ENCODE measurements at places on chromosomes 2 and 18.

DNA sequence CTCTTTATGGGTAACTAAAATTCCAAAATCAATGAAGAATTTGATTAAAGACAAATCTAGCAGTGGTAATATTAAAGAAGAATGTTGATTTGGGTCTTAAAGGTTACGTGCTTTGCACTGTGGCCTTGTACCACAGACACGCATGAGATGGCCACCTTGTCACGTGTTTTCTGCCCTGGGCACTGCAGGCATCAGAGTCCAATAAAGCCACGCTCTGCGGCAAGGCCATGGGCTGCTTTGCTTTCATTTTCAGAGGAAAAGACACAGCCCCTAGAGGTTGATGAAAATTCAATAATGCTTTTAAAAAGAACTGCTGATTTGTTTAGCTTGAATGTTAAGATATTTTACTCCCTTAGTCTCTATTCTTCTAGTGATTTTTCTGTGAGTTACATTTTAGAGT lies 30.4 kb downstream of the AOX1 start:
- no peak for DNase-seq

GRCh38 chr2:97656905-97657587 lies 6.8 kb downstream of the ACTR1B start:
- DNase-seq = no peak

GRCh38 chr2:235439959-235440662 lies 53.7 kb upstream of the AGAP1 start:
- no peak for DNase-seq

DNA sequence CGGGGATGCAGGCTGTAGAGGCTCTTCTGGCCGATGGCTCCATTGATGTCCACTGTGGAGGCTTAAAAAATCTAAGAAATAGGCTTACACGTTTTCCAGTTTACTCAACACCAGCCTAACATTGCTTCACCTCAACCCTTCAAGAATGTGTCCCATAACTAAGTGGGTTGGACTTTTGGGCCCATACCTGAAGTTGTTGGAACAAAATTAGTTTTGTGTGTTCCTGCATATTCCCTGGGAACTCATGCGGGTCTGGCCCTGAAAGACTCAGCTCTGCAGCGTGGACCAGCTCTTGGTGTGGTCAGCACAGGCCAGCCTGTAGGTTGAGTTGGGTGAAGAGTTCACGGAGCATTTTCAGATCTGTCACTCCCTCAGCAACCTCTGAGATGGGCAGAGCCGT lies 38.5 kb downstream of the SH3BP4 start:
- DNase-seq = no peak

DNA sequence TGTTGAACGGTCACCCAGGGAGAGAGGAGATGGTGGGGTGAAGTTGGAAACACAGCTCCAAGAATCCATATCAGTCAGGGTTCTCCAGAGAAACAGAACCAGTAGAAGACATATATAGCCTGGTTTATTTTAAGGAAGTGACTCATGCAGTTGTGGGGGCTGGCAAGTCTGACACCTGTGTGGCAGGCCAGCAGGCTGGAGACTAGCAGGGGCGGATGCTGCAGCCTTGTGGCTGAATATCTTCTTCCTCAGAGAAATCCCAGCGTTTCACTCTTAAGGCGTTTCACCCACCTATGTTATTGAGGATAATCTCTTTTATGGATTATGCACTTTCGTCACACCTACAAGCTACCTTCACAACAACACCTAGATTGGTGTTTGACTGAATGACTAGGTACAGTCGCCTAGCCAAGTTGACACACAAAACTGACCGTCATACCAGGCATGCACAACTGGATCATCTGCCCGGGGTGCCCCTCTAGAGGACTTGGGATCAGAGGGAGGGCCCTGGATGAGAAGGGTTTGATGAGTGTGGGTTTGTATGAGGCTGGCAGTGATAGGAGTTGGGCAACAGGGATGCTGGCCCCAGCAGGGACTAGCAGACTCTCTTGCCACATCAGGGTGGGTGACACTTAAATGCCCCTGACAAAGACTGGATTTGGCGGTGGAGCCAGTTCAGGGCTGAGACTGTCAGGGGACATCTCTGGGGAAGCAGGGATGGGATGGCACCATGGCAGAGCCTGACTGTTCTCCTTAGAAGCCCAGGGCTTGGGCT lies 23.4 kb downstream of the MROH2A start:
- peak; percentile 3 for DNase-seq

DNA sequence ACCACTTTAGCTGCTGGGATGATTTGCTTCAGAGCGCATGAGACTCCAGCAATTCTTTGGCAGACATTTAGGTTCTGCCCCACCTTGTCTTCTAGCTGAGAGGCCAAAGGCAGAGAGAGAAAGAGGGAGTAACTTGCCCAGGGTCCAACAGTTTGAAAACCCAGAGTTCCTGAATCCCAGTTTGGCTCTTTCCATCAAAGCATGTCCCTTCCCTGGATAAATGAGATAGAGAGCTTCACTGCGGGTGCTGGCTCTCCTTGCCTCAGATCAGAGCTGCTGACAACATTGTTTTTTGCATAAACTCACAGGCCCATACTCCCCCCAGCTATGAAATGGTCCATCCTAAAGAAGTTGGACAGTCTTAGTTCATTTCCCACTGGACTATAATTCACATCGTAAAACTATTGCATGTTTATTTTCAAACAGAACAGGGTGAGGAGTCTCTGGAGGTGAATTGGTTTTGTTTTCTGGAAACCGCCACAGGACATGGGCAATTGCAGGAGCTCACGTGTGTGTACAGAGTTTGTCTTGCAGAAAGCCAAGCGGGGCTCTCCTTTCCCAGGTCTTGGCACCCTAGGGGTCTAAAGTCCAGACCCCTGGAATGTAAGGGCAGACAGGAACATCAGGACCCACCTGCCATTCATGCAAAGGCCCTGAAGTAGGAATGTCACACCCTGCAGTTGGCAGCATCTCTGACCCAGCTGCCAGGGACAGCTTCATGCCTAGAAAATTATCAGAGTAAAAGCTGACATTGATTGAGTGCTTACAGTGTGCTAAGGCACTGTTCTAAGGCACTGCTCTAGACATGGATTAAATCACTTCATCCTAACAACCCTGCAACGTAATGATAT lies 25.0 kb upstream of the SLC14A2 start:
- no peak for DNase-seq

GRCh38 chr2:73112913-73113854 lies at the start of gene RAB11FIP5:
RAB11FIP5 (minus strand) TSS chr2:73112948; CDS start chr2:73112777, 171 bp downstream.
- peak; percentile 91 for DNase-seq

DNA sequence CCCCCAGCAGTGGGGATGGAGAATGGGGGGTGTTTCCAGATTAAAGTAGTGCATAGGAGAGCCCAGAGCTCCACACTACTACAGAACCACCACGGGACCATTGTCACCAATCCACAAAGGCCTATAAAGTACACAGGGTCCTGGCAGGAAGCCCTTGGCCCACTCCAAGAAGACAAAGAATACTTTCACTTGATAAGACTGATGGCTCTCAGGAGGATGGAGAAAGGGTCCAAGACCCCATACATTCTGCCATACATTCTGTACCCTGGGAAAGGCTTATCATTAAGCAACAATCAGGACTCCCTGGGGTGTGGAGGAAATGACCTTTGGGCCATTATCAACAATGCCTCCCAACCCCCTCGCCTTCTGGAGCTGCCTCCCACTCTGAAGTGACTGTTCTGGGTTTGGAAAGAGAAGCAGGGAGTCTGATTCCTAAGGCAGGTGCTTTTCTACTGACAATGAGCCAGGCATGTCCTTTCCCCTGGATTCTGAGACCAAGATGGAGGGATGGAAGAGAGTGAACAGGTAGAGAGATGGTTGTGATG lies 85.4 kb downstream of the XDH start:
- DNase-seq = no peak

DNA sequence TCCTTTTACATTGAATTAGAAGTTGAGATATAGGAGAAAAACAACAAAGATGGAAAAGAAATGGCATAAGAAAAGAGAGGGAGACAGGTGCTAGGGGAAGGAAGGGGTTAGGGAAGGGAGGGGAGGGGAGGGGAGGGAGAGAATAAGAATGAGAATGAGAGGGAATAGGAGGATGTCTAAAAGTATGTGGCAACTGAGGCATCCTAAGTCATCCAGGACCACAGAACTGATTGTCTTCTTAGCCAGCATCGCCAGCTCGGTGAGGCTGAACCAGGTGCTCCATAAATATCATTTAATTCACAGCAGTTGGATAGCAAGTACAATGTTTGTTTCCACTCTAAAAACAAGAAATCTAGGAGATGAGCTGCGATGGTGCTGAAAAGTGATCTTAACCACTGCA lies 393.5 kb downstream of the TMEM182 start:
- no peak for DNase-seq

DNA sequence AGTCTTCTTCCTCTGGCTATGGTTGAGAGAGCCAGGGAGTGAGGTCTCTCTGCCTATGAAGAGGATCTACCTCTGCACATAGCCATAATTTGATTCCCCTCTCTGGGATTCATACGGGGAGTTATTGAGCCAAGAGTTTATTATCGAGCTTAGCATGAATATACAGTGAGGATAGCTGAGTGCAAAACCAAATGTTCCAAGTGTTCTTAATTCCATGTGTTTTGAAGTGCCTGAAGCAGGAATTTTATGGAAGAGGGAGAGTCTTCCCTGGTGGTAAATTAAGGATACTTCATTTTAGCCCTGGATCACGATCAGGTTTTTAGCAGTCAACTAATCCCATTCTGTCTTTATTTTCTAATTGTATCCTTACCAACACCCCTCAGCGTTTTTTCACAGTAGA lies 270.6 kb downstream of the C1D start:
- DNase-seq = no peak

GRCh38 chr18:73087282-73087977 lies 219.6 kb upstream of the NETO1 start:
- DNase-seq = no peak

DNA sequence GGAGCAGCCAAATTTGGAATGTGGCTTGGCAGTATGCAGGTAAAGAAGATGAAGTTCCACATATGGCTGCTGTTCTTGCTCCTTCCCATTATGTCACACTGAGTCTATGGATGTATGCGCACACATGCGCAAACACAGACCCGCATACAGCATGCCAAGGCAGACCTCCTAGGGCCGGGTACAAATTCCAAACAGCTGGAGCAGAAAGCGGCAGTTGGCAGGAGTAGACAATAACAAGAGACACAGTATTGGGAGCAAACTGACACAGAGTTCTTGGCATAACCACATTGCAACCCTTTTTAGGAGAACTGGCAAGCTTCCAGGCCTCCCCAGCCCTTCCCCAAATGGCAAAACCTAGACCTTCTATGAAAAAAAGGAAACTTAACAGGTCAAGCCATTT lies 268.9 kb downstream of the SP3 start:
- DNase-seq = no peak

DNA sequence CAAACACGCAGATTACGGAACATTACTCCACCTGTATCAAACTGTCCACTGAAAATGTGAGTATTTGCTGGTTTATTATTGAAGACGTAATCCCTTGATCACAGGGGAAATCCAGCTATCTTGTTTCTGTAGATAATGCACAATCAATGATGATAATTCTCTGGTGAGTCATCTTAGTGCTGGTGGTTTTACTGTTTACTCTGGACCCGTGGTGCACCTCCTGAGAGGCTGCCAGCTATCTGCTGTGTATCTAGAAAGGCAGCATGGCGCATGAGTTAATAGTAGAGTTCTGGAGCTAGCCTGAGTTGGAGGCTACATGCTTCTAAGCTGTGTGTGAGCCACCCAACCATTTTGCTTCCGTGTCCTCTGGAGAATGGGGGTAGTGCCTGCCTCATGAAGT lies 6.5 kb downstream of the NCAPH start:
- no peak for DNase-seq

GRCh38 chr2:172248381-172248780 lies 145.7 kb upstream of the DLX2 start:
- no peak for DNase-seq

DNA sequence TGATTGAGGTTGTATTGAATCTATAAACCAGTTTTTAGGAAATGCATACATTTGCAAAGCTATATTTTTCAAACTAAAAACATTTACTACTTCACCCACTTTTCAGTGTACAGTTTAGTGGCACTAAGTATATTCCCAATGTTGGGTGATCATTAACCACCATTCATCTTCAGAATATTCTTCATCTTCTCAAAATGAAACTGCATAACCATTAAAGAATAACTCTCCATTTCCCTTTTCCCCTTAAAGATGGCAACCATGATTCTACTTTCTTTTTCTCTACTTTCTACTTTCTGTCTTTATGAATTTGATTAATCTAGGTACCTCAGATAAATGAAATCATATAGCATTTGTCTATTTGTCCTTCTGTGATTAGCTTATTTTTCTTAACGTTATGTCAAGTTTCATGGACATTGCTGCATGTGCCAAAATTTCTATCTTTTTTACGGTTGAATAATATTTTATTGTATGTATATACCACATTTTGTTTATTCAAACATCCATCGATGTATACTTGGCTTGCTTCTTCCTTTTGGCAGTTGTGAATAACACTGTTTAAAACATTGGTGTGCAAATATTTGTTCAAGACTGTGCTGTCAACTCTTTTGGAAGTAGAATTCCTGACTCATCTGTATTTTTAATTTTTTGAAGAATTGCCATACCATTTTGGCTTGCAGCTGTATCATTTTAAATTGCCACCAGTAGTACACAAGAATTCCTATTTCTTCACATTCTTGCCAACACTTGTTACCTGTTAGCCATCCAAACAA lies 104.9 kb downstream of the RPRM start:
- no peak for DNase-seq

DNA sequence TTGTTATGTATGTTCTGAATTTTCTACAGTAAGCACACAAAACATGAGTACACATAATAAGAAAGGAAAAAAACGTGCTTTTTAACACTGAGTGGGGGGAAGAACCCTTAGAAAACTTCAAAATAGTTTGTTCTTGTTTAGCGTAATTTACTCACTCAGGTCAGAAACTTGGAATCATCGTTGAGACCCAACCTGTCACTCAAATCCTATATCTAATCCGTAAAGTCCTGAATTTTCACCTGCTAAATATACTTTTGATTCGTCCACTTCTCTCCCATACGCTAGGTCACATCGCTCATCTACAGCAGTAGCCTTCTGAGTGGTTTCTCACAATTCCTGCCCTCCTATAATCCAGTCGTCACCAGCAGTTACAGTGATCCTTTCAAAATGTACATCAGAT lies 767 bp downstream of the TPRKB start:
- DNase-seq = no peak

DNA sequence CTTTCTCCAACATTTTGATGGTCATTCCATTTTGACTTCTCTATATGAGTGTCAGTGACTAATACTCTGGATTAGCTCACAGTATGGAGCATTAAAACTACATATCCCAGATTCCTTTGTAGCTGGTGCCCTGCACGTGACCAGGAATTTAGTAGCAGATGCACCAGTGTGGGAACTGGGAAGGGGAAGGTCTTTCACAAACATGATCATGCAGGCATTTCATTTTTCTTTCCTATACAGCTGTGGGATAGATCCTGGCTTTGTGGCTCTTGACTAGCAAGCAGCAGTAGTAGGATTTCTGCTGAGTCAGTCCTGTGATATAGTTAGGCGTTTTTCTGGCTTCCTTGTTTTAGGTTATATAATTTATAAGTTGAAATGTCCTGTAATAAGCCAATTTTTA lies 971.0 kb upstream of the CDH2 start:
- peak; percentile 77 for DNase-seq
